ENCODE measurements at places on chromosomes 3 and 15.

DNA sequence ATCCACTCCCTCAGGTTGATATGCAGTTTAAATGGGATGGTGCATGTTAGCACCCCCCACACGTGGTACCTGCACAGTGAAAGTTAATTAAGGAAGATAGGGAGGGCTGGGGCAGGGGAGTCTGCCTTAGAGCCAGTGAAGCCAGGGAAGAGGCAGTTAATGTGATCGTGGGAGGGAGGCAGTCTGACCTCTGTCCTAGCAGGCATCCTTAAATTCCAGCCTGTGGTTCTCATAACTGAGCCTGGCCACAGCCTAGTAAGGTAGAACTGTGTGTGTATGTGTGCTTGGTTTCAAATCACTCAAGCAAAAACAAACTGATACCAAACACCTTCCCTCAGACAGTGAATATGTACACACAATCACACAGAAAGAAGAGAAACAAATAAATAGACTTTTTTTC is 319.1 kb upstream of the TLE3 start:
- no peak for DNase-seq

DNA sequence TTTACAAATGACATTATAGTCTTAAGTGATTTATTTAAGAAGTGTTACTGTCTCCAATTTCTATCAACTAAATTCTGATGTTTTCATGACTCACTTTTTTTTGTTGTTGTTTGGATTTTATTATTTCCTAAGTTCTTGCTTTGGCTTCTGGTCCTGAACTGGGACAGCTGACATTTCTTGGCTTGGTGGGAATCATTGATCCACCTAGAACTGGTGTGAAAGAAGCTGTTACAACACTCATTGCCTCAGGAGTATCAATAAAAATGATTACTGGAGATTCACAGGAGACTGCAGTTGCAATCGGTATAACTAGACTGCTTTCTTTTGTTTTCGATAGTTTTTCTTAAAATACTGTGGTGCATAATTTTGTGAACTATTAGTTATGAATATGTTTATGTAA is 47.5 kb downstream of the ASTE1 start:
- no peak for DNase-seq

GRCh38 chr3:44661189-44661588 is 12.7 kb downstream of the ZNF35 start:
- DNase-seq = no peak

DNA sequence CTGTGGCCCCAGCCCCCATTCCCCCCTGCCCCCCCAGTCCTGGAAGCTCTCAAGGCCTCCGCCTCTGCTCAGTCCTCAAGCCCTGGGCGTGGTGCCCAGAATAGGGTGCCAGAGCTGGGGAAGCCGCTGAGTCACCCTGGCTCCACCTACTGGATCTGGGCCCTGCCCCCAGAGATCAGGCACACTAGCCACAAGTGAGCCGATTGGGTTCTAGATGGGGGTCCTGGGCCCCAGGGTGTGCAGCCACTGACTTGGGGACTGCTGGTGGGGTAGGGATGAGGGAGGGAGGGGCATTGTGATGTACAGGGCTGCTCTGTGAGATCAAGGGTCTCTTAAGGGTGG is 5.7 kb downstream of the EIF4G1 start:
- no peak for DNase-seq

DNA sequence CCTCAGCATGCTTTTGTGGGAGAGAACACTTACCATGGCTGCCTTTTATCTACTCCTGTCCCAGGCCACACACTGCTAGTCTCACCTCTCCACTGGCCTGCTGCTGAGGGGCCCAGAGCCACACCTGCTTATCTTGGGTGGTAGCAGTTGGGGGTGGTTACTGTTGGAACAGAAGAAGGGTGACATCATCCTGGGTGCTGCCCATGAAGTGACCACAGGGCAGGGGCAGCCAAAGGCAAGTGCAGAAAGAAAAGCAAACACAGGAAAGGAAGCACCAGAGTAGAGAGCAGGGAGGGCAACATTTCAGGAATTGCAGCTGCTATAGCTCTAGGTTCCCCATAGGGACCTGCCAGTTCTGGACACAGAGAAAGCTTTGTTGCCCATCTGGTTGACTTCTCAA is 345.2 kb downstream of the VPS13C start:
- no peak for DNase-seq

GRCh38 chr15:67030036-67030762 is 35.2 kb upstream of the SMAD3 start:
- DNase-seq = no peak

GRCh38 chr3:136893848-136894443 is 31.9 kb downstream of the NCK1 start:
- DNase-seq = no peak

DNA sequence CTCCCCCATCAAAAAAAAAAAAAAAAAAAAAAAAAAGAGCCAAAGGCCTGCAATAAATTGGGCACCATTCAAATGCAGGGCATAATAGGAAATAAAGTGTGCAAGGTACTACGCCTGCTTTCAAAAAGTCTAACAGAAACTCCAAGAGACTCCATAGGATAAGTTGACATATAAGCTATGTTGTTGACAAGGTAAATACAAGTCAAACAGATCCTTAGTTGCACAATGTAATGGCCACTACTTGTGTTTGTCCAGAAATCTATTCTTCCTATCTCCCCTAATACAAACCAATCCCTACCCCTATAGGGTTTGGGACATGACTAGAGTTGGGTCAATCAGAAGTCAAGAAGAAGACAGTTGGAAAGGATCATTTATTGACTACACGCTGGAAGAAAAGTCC is 16.0 kb downstream of the MAP4 start:
- no peak for DNase-seq

GRCh38 chr3:68447885-68448284 is 484.5 kb downstream of the TAFA4 start:
- DNase-seq = no peak

- DNase-seq = no peak
These were observed 16.0 kb upstream of the PCOLCE2 start for GRCh38 chr3:142904639-142905436.

GRCh38 chr15:68343579-68344225 is 66.2 kb downstream of the FEM1B start:
- DNase-seq = no peak

DNA sequence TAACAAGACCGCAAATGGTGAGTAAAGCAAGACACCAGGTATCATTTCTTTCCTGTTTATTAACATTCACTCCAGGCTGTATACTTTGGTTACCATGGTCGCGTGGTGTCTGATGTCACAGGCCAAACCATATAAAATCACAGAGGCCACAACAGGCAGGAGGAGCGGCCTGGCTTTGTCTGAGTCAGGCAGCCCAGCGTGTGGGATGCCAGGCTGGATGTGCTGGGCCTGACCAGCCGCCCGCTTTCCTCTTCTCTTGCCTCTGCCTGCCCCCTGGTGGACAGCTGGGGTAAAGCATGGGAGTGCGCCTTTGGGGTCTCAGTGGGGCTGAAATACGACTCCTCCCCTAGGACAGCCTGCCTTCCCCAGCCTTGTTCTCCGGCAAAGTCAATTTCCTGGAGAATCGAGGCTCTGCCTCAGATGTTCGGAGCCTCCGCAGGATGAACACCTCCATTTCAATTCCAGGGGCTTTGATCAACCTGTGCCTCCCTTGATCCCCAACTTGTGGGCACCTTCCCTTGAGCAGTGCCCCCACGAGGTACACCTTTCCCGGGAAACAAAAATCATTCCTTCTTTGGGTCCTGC is 78.2 kb downstream of the CCNL1 start:
- peak; percentile 79 for DNase-seq

GRCh38 chr15:81911022-81911971 is 134.5 kb downstream of the MEX3B start:
- DNase-seq = no peak

DNA sequence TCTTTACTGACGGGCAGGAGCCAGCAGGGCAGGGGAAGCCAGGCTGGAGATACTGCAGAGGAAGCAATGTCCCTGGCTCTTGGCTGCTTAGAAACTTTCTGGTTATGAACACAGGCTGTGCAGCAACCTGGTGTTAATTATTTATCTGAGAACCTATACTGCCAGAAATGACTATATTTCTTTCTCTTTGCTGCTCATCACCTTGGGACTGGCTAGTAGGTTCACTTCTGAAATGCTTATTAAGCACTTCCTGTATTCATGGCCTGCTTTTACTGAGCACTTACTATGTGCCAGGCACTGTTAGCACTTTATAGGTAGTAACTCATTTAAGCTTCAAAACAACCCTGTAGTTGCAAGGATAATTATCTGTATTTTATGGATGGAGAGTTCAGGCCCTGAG is 57.6 kb downstream of the RAB11A start:
- DNase-seq = no peak

DNA sequence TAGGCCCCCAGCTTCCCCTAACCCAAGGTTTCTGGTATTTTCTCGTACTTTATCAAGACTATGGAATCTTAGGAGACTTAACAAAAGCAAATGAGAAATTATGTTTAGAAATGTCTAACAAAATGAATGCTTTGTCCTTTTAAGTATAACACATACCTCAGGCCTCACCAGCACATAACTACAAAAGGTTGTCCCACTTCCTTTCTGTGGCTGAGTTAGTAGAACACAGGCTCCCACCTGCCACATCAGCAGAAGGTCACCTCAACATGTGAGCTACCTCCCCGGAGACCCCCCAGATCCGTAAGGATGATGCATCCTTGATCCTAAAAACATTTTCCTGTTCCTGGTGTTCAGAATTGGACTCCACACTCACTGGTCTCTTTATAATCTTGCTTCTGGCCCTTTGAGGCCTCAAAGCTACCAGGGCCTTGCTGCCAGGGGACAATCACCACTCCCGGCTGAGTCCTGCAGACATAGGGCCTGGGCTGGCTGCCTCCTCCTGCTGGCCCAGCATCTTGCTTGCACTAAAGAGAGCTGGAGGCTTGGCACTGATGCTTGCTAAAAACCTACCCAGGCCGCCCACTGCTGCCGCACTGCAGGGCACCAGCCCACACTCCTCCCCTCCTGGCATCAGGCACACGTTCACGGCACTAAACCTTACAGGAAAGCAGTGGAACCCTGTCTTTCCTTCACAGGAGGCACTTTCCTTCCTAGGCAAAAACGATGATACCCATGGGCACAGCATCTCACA is 2.9 kb downstream of the CCRL2 start:
- DNase-seq = no peak

DNA sequence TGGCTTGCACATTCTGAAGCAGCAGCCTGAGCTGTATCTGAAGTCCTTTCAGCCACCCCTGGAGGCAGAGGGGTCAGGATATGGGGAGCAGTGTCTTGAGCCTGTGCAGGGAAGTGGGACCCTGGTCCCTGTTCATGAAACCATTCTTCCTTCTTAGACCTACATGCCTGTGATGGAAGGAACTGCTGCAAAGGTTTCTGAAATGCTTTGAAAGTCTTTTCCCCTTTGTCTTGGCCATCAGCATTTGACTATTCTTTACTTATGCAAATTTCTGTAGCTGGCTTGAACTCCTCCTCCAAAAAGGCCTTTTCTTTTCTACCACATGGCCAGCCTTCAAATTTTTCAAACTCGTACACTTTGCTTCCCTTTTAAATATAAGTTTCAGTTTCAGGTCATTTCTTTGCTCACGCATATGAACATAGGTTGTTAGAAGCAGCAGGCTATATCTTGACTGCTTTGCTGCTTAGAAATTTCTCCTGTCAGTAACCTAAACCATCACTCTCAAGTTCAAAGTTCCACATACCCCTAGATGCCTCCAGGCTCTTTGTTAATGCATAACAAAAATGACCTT is 62.3 kb downstream of the GALK2 start:
- DNase-seq = no peak

DNA sequence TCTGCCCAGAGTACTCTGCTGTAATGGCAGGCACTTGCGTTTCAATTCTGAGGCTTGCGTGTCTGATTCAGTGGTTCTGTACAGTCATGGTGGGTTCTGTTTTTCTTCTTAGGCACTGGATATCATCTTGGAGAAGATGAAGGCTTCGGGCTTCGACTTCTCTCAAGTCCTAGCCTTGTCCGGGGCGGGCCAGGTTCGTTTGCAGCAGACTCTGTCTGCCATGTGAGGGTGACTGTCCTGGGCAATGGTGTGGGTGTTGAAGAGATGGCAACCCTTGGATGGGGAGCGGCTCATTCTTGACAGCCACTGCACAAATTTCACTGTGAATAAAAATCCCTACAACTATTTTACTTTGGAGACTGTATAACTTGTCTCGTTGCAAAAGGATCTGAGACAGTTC is 16.2 kb downstream of the XYLB start:
- DNase-seq = no peak

GRCh38 chr3:111299192-111299615 is 227.6 kb downstream of the NECTIN3 start:
- no peak for DNase-seq

GRCh38 chr3:177385831-177386301 is 188.6 kb upstream of the TBL1XR1 start:
- no peak for DNase-seq

DNA sequence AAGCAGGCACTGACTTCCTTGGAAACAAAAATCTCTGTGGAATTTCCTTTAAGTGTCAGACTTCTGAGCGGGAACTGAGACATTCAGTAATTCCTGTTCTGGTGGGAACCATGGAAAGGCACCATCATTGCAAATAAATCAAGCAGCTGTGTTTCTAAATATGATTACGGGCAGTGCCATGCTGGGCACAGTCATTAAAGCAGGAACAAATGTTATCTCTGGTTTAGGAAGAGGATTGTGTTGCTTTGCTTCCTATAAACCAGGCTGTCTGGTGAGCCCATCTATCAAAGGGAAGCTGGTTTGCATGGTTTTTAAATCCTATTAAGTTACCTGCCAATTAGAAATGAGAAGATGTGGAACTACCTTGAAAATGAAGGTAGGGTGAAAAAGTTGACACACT is 86.7 kb downstream of the EBLN2 start:
- no peak for DNase-seq

GRCh38 chr3:32492684-32493436 is 9.8 kb downstream of the CMTM6 start:
- no peak for DNase-seq

GRCh38 chr15:38991126-38991525 is 426.5 kb upstream of the RASGRP1 start:
- DNase-seq = no peak

- no peak for DNase-seq
These were observed 18.4 kb downstream of the GOLGB1 start for GRCh38 chr3:121730940-121731687.

DNA sequence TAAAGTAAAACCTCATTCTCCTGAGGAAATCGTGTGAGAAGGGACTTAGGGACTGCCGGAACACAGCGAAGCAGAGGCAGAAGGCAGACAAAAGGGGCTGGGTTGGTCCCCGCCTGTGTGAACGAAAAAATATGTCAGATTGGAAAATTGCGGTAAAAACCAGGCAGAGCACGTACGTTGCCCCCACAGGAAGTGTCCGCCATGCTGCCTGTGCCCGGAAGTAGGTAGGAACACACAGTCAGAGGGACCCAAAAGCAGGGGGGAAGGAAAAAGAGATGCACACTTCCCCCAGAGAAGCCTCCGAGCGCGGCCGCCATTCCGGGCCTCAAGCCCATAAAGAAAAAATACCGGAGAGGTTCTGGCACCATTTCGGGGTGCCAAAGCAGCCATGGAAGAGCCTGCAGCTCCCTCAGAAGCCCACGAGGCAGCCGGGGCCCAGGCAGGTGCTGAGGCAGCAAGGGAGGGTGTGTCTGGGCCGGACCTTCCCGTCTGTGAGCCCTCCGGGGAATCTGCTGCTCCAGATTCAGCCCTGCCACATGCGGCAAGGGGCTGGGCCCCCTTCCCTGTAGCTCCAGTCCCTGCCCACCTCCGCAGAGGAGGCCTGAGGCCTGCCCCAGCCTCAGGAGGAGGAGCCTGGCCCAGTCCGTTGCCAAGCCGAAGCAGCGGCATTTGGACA is at the start of gene MKRN3:
Gene MKRN3 (plus strand): TSS at position 280 of the 676 bp plus-strand sequence. CDS start 109 bp downstream, at position 389.
- no peak for DNase-seq

Measured in T-helper 22 cell (primary cell).